ENCODE measurements at places on chromosomes 2 and 18. TPM values are rescaled to one million over a fixed set of nuclear protein-coding genes. Genes with fewer than 3 reads are reported as not detected.

The NT5C1B gene
- not detected for total RNA-seq

The DAW1 gene
- total RNA-seq, result 3.2 TPM

The PROKR1 gene
- total RNA-seq, result not detected

The SCG2 gene
- 0.98 TPM for total RNA-seq

The TBR1 gene
- not detected for total RNA-seq

The CGREF1 gene
- total RNA-seq, result 7.8 TPM

The TMEM247 gene
- total RNA-seq, result not detected

The MATN3 gene
- 10.6 TPM for total RNA-seq

The SCN2A gene
- not detected for total RNA-seq

The MYL1 gene
- total RNA-seq, result not detected

The CDH19 gene
- 0.97 TPM for total RNA-seq

The FAM228B gene
- 1.1 TPM for total RNA-seq

The CD226 gene
- 0.23 TPM for total RNA-seq

The GPR35 gene
- 0.50 TPM for total RNA-seq

The ALPI gene
- not detected for total RNA-seq

The CNTNAP5 gene
- total RNA-seq, result not detected

The HS1BP3 gene
- total RNA-seq, result 43.5 TPM

The PROC gene
- total RNA-seq, result 5.6 TPM

The LYPD6 gene
- 0.09 TPM for total RNA-seq

The CNNM4 gene
- 11.2 TPM for total RNA-seq

The DYSF gene
- total RNA-seq, result 0.50 TPM

The FARP2 gene
- 31.4 TPM for total RNA-seq

The SLC16A14 gene
- total RNA-seq, result 0.83 TPM

The ALK gene
- not detected for total RNA-seq

The GALNT14 gene
- 47.8 TPM for total RNA-seq

The ZNF385B gene
- not detected for total RNA-seq

The KCNS3 gene
- total RNA-seq, result 1.1 TPM

The SFXN5 gene
- total RNA-seq, result 14.8 TPM

The GRHL1 gene
- 1.3 TPM for total RNA-seq

The TUBA4B gene
- 0.28 TPM for total RNA-seq

The CD302 gene
- total RNA-seq, result 2.1 TPM

The SANBR gene
- 12.6 TPM for total RNA-seq

The BMP10 gene
- not detected for total RNA-seq

The SERPINB13 gene
- not detected for total RNA-seq

The NMS gene
- not detected for total RNA-seq

The VSNL1 gene
- total RNA-seq, result not detected

The MYCN gene
- total RNA-seq, result not detected

The BIN1 gene
- total RNA-seq, result 29.3 TPM

The ECEL1 gene
- total RNA-seq, result 0.19 TPM

The LRATD1 gene
- total RNA-seq, result not detected

The NAPG gene
- 9.8 TPM for total RNA-seq

The CRACDL gene
- total RNA-seq, result 2.5 TPM

The MAPK4 gene
- total RNA-seq, result 0.20 TPM

The STK17B gene
- 7.8 TPM for total RNA-seq

The RGPD3 gene
- total RNA-seq, result 0.18 TPM
